ENCODE measurements at places on chromosomes 2 and 18.

GRCh38 chr2:83817511-83817910 is 641.6 kb downstream of the SUCLG1 start:
- no peak for DNase-seq

- no peak for DNase-seq
Measured at GRCh38 chr18:60372596-60372995, at the start of gene MC4R. Gene MC4R (minus strand): TSS chr18:60372775. CDS start chr18:60372349, 426 bp downstream.

GRCh38 chr2:19574778-19575260 is 216.4 kb upstream of the OSR1 start:
- no peak for DNase-seq

DNA sequence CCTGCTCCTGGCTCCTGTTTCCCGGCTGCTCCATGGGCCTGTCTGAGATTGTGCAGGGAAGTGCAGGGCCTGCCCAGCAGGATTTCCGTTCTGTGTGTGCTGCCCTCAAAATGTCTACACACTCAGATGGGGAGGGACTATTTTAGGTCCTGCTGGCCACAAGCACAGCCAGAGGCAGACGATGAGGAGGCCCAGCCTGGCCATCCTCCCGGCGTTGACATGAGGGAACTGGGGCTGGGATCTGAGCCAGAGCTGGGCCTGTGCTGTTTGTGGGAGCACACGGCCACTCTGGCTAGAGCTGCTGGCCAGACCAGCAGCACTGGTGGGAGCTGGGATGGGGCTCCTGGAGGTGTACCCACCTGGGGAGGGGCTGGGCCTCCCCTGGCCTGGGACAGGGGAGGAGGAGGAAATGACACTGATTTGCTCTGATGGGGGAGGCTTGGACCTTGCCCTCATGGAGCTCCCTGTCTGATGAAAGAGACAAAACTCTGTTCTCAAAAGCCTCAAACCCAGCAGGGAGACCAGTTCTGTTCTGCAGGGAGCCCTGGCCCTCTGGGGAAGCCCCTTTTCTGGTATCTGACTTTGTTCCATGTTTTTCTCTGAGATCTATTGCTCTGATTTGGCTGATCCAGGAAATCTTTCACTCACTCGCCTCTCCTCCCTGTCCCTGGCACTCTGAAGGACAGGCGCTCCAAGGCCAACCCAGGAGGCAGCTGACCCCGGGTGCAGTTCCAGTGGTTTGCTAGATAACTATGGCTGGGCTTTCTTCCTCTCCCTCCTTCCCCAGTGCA is 161.8 kb downstream of the DYSF start:
- DNase-seq, result no peak

DNA sequence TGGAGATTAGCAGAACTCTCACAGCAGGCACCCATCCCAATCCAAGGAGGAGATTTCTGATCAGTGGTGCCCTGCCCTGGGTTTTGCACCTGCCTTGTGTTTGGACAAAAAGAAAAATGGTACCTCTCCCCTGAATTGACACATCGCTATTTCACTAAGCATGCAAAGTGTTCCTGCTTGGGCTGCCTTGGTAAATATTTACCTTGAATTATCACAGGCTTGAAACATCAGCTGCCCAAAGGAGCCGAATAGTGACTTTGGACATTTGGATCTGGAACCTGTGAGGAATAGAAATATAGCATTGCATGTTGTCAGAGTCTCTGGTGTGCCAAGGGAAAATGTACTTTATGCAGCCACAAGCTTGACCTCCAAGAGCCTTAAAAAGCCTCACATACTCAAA is 926.4 kb upstream of the FANCL start:
- DNase-seq, result no peak

DNA sequence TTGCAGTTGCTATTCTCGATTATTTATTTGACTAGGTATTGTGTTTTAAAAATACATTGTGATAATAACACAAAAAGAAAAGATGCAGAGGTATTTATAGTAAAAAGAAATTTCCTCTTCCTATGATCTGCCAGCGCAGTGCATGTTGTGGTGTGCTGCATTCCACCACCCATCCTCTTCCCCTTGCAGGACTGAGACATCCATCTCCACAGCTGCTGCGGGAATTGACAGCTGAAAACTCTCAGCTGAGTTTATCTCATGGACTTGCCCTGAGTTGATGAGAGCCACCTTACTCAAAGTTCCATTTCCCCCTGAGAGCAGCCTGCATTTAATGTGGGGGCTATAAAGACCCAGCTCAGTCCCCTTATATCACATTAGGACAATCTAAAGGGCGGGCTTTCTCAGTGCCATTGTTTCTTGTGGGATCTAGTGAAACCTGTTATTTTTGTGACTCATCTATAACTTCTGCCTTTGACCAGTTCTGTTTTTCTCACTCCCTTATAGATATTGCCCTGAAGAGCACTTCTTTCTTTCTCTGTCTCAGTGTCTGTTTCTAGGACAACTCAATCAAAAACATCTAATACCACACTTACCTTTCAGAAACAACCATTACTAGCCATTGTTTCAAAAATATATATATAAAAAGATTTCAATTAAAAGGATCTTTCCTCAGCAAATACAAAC is 698.5 kb downstream of the NR4A2 start:
- no peak for DNase-seq

GRCh38 chr2:101858910-101859309 is 132.8 kb upstream of the IL1R2 start:
- DNase-seq, result no peak
